ENCODE measurements at places on chromosomes 11 and 22.

- peaks cover 2% of the 10 kb centered on the region for H3K4me1 ChIP-seq
- no peak overlapping the region for H3K27ac ChIP-seq
- no peak overlapping the region for H3K4me3 ChIP-seq
- no peaks in the 10 kb centered on the region for H3K27me3 ChIP-seq
- DNase-seq = no peak
- H3K36me3 ChIP-seq = no peaks in the 10 kb centered on the region
These were observed 9.9 kb downstream of the GVQW3 start for GRCh38 chr11:76391021-76391420.

GRCh38 chr11:64566915-64567891 is 23.8 kb upstream of the SLC22A12 start:
- H3K27ac ChIP-seq = peak overlapping the region; percentile 72
- H3K36me3 ChIP-seq = no peaks in the 10 kb centered on the region
- peaks cover 2% of the 10 kb centered on the region for H3K4me1 ChIP-seq
- no peak overlapping the region for H3K4me3 ChIP-seq
- H3K27me3 ChIP-seq = peaks cover 14% of the 10 kb centered on the region

GRCh38 chr11:108672113-108672512 is 7.2 kb downstream of the DDX10 start:
- no peaks in the 10 kb centered on the region for H3K27me3 ChIP-seq
- no peak for DNase-seq
- no peak overlapping the region for H3K4me3 ChIP-seq
- H3K36me3 ChIP-seq = peaks cover 5% of the 10 kb centered on the region
- H3K27ac ChIP-seq = no peak overlapping the region

- no peaks in the 10 kb centered on the region for H3K4me1 ChIP-seq
- H3K36me3 ChIP-seq = no peaks in the 10 kb centered on the region
- DNase-seq = no peak
- no peak overlapping the region for H3K4me3 ChIP-seq
These were observed 384.4 kb downstream of the MIAT start for GRCh38 chr22:27041745-27042310.

- no peak overlapping the region for H3K4me3 ChIP-seq
- peaks cover 2% of the 10 kb centered on the region for H3K4me1 ChIP-seq
- H3K27ac ChIP-seq = no peak overlapping the region
These were observed 233.4 kb upstream of the KIRREL3 start for GRCh38 chr11:127233998-127234397.

DNA sequence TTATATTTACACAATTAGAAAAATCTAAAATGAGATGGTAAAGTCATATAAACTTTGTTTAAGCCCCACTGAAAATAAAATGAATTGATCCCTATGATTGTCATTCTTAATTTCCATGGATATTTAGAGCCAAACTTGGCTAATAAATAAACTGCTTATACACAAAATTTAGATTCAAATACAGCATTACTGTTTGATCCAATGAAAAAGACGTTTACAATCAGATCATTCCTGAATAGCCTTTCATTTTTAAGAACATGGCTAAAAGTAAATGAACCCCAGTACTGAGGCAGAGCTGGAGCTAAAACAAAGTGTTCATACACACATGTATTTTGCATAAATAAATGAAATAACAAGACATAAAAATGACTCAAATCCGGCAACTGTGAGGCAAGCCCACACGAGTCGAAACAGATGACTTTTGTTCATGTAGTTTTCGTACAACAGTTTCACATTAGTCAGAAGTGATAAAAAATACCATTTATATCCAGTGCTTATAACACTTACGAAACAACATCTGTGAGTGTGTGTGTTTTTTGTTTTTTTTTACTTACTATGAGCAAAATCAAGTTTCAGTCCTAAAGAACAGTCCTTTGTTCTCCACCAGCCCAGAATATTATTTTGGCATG is 386.5 kb downstream of the SOX6 start:
- H3K27me3 ChIP-seq = peaks cover 4% of the 10 kb centered on the region
- no peak overlapping the region for H3K4me3 ChIP-seq
- no peak for DNase-seq
- no peak overlapping the region for H3K27ac ChIP-seq
- no peaks in the 10 kb centered on the region for H3K4me1 ChIP-seq

GRCh38 chr11:104118105-104118744 is 45.7 kb downstream of the PDGFD start:
- no peaks in the 10 kb centered on the region for H3K36me3 ChIP-seq
- DNase-seq = no peak
- H3K27me3 ChIP-seq = peaks cover 7% of the 10 kb centered on the region
- no peaks in the 10 kb centered on the region for H3K4me1 ChIP-seq

DNA sequence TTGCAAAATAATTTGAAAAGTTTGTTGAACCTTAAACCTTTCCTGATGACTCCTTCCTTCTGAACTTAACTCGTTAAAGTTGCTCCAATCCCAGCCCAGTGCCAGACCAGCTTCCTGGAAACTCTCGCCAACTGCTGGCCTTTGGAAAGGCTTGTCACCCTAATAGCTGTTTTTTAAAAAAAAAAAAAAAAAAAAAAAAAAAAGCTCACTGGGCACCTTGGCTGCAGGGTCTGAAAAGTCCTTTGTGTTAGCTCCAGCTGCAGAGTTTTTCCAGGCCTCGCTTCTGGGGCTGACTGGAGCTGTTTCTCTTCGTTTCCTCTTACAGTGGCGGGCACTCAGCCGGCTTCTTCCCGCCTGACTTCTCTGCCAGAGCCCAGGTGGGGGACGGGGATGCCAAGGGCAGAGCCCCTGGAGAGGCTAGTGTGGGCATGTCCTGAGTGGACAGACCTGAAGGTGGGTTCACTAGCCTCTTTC is 25.1 kb downstream of the KCNQ1OT1 start:
- H3K4me1 ChIP-seq = peaks cover 3% of the 10 kb centered on the region
- H3K27me3 ChIP-seq = no peaks in the 10 kb centered on the region
- no peak overlapping the region for H3K27ac ChIP-seq
- H3K36me3 ChIP-seq = no peaks in the 10 kb centered on the region
- no peak overlapping the region for H3K4me3 ChIP-seq

Measured in T-helper 17 cell (primary cell).